Astrocyte (in vitro differentiated cells and primary cell): ENCODE measurements at places on chromosomes 5 and 9. TPM values are rescaled to one million over a fixed set of nuclear protein-coding genes. Genes with fewer than 3 reads are reported as not detected.

- H3K4me1 ChIP-seq: no peaks in the 10 kb centered on the region
- no peaks in the 10 kb centered on the region for H3K36me3 ChIP-seq
- no peak overlapping the region for H3K4me3 ChIP-seq
- H3K27ac ChIP-seq: no peak overlapping the region
- H3K27me3 ChIP-seq: no peaks in the 10 kb centered on the region
Measured at GRCh38 chr5:1751026-1751863, 48.4 kb downstream of the MRPL36 start.

DNA sequence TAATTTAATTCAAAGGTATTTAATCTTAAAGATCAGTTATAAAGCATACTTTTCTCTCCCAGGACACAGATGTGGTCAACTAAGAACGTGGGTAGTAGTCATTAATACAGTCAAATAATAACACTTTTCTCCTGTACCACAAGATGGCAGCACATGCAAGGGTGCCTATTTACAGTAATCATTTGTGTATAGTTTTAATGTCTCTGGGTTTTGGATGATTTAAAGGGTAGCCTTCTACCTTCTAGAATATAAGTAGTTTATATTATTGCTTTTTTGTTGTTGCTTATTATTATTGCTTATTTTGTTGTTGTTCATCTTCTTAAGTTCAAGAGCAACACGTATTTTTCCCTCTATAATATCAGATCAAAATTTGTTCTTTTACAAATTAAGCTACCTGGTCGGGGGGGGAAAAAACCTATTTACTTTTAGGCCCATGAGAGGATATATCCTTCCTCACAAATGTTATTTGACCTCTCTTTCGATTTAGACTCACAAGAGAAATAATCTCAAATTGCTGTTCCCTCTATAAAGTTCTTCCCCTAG is 59.6 kb upstream of the SLC27A6 start:
- peak; percentile 20 for DNase-seq
- no peak overlapping the region for H3K4me3 ChIP-seq
- H3K27me3 ChIP-seq: no peaks in the 10 kb centered on the region
- no peaks in the 10 kb centered on the region for H3K4me1 ChIP-seq
- no peak overlapping the region for H3K27ac ChIP-seq

DNA sequence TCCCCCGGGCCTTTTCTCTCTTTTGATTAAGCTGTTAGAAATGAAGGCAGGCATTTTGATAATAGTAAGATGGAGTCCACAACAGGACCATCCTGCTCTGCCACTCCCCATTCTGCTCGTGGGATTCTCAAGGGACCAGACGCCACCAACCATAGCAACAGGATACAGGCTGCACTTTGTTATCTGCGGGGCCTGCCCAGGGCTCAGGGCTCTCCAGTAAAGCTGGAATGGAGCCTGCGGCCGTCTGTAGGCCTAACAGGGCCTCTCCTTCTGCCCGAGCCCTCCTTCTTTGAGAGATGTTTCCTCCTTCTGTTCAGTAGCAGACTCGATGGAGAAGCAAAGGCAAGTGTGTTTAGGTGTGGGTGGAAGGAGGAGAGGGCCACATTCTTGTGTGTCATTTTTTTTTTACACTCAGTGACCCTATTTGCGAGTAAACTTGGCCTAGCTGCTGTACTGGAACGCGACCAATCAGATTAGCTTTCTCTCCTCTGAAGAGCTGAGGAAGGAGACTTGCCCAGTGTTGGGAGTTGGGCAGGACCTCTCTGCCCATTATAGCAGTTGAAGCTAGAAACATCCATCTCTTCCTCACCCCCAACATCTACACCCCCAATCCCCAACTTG is 8.9 kb upstream of the EPB41L4B start:
- no peak overlapping the region for H3K4me3 ChIP-seq
- H3K36me3 ChIP-seq: no peaks in the 10 kb centered on the region
- DNase-seq: no peak

DNA sequence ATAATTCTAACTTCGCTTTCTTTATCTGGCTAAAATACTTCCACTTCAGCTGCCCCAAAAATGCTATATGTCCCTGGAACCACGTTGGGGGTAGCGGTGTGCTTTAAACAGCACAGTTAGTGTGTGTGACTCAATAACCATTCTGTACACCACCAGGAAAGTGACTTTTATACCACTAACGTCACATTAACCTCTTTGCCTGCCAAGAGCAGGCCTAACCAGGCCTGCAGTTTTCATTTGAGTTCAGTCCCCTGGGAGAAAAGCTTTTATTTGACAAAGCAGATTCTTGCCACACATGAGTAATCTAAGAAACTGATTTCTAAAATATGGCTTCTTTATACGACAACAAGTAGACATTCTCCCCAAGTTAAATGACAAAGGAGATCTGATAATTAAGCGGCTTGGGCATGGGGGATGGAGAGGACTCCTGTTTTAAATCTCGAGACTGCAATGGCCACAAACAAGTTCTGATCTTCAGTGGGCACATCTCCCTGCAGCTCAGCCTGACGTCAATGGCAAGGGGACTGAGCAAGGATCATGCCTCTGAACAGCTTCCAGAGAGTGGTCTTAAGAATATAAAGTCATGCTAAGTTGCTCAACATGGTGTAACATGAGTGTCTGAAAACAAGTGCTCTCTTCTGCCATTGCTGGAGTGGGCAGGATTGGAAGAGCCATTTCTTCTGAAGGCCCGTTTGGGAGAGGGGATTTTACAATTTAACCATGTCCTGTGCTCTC is 91.8 kb downstream of the GLIS3 start:
- H3K4me3 ChIP-seq: no peak overlapping the region
- H3K27me3 ChIP-seq: no peaks in the 10 kb centered on the region
- no peaks in the 10 kb centered on the region for H3K36me3 ChIP-seq
- DNase-seq: peak; percentile 55

- peak; percentile 63 for DNase-seq
- peak overlapping the region; percentile 85 for H3K4me3 ChIP-seq
- peaks cover 11% of the 10 kb centered on the region for H3K4me1 ChIP-seq
- peaks cover 18% of the 10 kb centered on the region for H3K27me3 ChIP-seq
Measured at GRCh38 chr9:127612939-127613582, 984 bp downstream of the STXBP1 start.

- no peak for DNase-seq
- no peak overlapping the region for H3K27ac ChIP-seq
- H3K4me1 ChIP-seq: no peaks in the 10 kb centered on the region
Measured at GRCh38 chr5:149667084-149667828, 62.9 kb upstream of the PPARGC1B start.

GRCh38 chr9:134650431-134651190 is 9.0 kb downstream of the COL5A1 start:
- H3K27ac ChIP-seq: no peak overlapping the region
- H3K4me3 ChIP-seq: no peak overlapping the region
- no peak for DNase-seq
- peaks cover 32% of the 10 kb centered on the region for H3K36me3 ChIP-seq

DNA sequence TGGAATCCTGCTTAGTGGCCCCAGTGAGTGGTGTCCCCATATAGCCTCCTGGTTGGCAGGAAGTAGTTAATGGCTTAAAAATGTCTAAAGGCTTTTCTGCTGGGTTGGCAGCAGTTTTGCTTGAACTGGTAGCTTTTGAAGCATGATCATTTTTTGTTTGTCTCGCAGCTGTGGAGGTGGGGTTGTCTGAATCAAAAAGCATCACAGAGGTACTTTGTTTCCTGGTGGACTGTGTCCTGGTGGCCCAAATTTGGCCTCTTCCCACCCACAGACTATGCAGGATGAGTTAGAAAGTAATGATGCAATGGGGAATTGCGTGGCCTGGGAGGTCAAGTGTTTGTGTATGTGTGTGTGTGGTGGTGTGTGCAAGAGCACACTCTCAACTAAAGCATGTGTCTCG is 322.7 kb downstream of the ARHGEF28 start:
- no peaks in the 10 kb centered on the region for H3K27me3 ChIP-seq
- DNase-seq: peak; percentile 61
- no peaks in the 10 kb centered on the region for H3K36me3 ChIP-seq

- H3K27ac ChIP-seq: no peak overlapping the region
- no peak overlapping the region for H3K4me3 ChIP-seq
- no peaks in the 10 kb centered on the region for H3K4me1 ChIP-seq
- no peaks in the 10 kb centered on the region for H3K36me3 ChIP-seq
Measured at GRCh38 chr9:113943112-113944009, 67.3 kb downstream of the ZNF618 start.

- peak within 1 kb of the TSS; percentile 76 for H3K4me3 ChIP-seq
- peaks cover 21% of the 10 kb centered on the region for H3K36me3 ChIP-seq
- no peaks in the 10 kb centered on the region for H3K27me3 ChIP-seq
- H3K4me1 ChIP-seq: peaks cover 6% of the 10 kb centered on the region
Measured at GRCh38 chr5:141923448-141924313, at the start of gene DELE1. Gene DELE1, plus strand, starts transcription at chr5:141923871. Its CDS starts 71 bp downstream, at chr5:141923942.

DNA sequence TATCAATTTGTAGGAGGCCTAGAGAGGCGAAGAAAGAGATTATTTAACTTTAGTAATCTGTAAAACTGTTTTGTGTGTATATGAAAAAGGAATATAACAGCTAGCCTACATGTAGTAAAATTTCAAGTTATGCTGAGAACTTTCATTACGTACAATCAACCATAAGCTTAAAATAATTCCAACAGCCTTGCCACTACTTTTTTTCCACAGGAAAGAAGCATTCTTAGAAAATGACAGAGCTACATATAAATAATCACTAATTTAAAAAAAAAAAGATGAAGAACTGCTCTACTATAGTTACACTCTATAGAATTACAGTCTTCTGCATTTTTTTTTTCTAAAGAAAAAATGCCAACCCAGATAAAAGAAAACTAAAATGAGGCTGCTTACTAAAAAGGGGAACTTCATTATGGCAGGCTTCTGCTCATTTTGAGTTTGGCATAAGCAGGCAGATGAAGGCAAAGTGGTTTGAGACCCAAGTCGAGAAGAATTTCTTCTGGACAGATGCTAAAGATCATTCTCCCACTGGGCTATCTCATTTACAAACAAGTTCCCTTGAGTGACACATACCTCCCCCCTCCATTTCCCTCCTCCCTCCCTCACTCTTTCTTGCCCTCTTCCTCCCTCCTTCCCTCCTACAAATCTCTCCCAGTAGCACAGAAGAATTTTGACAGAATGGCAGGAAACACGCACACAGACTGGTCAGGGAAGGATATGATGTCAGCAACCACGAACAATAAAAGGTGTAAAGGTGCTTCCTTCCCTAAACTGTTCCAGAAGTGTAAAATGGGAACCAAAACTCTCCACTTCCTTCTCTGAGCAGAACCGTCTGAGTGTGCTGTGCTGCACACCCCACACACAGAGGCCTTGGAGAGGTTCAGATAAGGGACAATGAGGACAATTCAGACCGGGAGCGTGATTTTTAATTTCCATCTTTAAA is 56.1 kb downstream of the MEF2C start:
- peak overlapping the region; percentile 77 for H3K27ac ChIP-seq
- H3K4me1 ChIP-seq: peaks cover 23% of the 10 kb centered on the region
- peak; percentile 79 for DNase-seq
- peak overlapping the region; percentile 13 for H3K4me3 ChIP-seq
- H3K36me3 ChIP-seq: no peaks in the 10 kb centered on the region

DNA sequence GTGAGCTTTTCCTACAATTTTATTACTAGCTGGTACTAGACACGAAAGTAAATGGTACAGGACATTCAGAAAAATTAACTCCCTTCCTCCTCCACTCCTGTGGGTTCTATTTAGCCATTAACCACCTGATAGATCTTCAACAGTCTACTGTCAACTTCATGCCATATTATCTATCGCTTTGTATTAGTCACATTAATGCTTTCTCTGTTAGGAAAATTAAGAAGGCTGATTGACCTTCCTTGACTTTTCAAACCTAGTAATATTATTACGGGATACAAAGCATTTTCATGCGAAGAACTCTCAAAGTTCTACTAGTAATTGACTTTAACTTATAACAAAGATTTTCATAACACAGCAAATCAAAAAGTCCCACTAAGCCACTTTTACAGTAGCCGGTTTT is 1.2 kb downstream of the TEX10 start:
- peaks cover 1% of the 10 kb centered on the region for H3K36me3 ChIP-seq
- H3K27ac ChIP-seq: peak overlapping the region; percentile 80
- H3K4me3 ChIP-seq: peak overlapping the region; percentile 88
- H3K27me3 ChIP-seq: no peaks in the 10 kb centered on the region

DNA sequence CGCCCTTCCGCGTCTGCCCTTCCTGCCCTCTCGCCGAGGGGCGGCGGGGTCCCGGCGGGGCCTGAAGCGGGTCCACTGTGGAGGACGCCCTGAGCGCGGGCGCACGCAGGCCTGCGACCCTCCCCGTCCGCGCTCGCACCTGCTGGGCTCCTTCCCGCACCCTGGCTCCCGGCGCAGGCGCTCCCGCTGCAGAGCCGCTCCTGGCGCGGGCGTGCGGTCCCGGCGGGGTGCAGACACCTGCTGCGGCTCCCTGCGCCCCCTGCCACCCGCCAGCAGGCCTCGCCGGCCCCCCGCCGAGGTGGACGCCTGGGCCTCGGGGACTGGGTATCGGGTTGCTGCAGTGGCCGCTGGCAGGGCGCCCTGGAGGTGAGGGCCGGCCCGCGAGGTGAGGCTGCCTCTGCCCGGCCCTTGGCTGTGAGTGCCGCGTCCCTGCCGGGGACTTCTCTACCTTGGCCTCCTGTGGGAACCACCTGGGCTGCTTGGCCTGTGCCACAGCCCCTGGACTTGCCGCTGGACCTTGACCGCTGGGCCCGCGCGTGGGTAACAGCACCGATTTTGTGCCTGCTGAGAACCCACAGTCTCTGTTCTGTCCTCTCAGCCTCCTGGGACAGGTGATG is 627 bp downstream of the ARRDC1 start:
- H3K27ac ChIP-seq: no peak overlapping the region
- peaks cover 16% of the 10 kb centered on the region for H3K4me1 ChIP-seq
- H3K27me3 ChIP-seq: no peaks in the 10 kb centered on the region
- H3K4me3 ChIP-seq: peak overlapping the region; percentile 66
- no peaks in the 10 kb centered on the region for H3K36me3 ChIP-seq

DNA sequence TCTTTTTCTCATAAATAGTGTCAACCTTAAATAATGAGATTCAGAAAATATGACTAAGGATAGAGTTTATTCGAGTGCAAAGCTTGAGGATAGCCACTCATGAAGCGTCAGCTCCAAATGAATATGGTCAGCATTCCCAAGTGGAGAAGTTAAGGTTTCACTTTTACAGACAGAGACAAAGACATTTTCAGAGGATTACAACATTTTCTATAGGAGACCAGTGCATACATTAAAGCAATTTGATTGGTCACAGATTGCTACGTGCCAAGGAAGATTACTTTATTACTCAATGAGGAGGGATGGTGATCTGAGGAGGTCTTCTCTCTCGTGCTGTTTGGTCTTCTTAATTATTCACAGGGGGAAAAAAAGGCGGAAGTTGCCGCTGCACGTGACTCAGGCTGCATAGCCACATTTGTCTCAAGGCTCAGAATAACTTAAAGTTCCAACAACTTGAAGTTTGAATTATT is 60.1 kb upstream of the SPATA31C2 start:
- H3K36me3 ChIP-seq: no peaks in the 10 kb centered on the region
- H3K4me1 ChIP-seq: peaks cover 22% of the 10 kb centered on the region
- peak overlapping the region; percentile 43 for H3K4me3 ChIP-seq
- peak overlapping the region; percentile 87 for H3K27ac ChIP-seq

PDE4D gene
- 13.7 and 14.2 TPM in 2 replicates for total RNA-seq

FOXD4L6 gene
- total RNA-seq: 0.18 TPM in 1 of 2 replicates, not detected in the other

IL13 gene
- total RNA-seq: not detected in 2 replicates

FABP6 gene
- 0.53 TPM in 1 of 2 replicates, not detected in the other for total RNA-seq

C9 gene
- 0.07 TPM in 1 of 2 replicates, not detected in the other for total RNA-seq

NPR3 gene
- 0.50 and 1.1 TPM in 2 replicates for total RNA-seq

CRB2 gene
- 2.4 and 2.5 TPM in 2 replicates for total RNA-seq

SLC34A1 gene
- total RNA-seq: not detected in 2 replicates

CATSPER3 gene
- 0.26 and 0.39 TPM in 2 replicates for total RNA-seq

HTR4 gene
- not detected in 2 replicates for total RNA-seq

HMGXB3 gene
- 58.1 and 58.6 TPM in 2 replicates for total RNA-seq
